ENCODE measurements at places on chromosomes 11 and 22.
A peak's percentile ranks its signal among the peaks of the same experiment; 100 is the strongest.

DNA sequence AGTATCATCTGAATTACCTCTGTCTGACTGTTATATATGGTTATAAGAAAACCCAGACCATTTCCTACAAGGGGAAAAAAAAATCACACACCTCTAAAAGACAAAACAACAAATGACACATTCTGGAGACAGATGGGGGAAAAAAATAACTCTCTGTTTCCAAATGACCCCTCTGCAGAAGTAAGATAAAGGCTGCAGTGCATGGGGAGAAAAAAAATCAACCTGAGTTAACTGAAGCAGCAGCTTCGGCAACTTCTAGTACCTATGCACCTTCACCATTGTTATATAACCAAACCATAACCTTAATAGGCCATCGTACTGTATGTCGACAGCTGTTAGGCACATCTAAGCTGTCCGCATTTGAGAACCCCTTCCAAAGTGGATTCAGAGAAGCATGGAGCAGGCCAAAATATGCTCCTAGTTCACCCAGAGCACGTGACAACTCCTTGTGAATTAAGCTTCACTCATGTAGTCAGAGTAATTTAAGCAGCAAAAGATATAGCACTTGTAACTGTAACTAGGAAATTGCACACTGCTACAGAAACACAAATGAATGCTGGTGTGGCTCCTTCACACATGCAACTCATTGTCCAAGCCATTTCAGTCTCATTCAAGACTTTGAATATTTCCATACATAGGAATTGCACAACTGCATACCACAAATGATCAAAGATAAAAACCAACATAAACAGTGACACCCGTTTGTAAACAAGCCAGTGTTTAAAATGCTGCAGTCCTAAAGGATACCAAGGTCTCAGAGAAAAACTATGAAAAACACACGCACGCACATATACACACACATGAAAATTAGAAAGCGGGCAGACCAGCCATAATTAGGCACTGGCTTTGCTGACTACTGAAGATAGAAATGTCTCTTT lies 2.7 kb downstream of the SIK3 start:
- no peak for DNase-seq

GRCh38 chr22:46802608-46803027 lies 40.2 kb downstream of the TBC1D22A start:
- DNase-seq, result no peak

DNA sequence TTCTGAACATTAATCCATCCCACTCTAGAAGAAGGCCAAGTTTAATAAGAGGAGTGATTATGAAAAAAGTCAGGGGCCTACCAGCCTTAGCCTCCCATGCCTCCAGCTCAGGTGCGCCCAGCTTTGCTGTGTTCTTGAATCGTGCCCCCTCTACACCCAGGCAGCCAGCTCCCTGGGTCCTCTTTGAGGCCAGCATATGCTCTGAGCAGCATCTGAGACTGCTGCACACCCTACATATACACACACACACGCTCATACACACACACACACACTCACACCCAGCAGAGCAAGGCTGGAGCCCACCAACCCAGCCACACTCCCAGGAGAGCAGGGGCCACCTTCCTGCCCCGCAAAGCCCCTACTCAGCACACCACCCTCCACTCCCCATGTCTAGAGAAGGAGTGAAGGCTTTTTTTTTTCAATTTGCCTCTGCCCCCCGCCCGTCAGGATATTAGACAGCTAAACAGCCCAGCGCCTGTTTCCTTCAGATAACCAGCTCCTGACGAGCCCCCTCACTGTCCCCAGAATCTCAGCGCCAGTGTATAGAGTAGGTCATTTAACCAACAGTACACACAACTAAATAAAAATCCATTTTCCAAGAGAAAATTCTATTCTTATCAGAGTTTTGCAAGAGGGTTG lies 121.6 kb downstream of the BUD13 start:
- no peak for DNase-seq

DNA sequence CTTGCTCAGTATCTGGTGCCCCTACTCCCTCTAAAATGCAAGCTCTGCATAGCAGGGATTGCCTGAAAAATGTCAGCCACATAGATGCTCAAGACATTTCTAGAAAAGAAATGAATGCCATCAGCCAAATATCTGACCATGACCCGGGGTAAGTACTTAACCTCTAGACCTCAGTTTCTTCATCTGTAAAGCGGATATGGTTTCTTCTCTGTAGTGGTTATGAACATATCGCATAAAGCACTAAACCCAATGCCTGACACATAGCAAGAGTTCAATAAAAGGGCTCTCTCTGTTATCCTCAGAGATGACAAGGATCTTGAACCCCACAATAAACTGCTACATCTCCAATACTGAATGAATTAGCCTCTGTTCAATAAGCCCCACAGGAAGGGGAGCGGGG lies 122.6 kb downstream of the ABTB2 start:
- no peak for DNase-seq

DNA sequence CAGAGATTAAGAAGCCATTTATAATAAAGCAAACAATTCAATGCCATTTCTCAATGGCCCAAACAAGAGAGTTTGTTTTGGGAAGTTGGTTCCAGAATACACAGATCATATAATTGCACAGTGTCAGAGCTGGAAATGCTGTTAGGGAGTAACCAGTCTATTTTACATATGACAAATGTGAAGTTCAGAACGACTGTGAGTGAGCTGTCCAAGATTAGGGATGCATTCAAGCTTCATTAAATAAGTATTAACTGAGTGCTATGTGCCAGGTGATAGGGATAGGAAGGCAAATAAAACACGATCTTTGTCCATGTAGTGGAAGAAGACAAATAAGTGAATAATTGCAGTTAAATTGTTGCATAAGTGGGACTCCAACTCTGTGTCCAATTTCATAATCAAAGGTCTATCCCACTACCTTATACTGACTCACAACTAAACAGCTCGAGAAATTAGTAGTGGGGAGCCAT lies 33.1 kb upstream of the PICALM start:
- DNase-seq, result peak; percentile 38

DNA sequence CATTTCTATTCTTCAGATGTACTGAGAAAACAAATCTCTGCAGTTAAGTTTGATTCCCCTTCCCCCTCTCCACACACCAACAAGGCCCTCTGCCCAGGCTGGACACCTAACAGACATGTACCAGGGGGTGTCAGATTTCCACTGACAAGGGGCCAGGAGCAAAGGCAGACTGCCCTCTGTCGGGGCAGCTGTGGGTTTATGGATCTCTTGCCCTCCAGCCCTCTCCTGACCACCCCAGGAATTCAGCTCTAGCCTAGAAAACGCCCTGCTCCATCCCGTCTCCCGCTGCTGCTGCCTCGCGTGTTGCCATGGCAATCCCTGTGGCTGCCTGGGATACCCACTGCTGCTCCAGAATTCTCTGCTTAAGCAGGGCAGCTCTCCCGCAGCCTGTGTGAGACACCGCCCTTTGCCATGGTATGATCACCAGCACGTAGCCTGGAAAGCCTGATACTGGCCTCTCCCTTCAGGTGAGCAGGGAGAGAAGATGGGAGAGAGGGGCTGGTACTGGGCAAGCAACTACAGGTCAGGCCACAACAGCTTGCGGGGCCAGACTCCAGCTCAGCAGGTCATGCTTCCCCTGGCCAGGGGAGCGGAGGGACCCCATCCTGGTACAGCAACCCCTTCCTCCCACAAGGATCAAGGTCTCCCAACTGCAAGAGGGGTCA lies 41.6 kb downstream of the BUD13 start:
- DNase-seq, result no peak

GRCh38 chr11:134152696-134153095 lies 71.1 kb downstream of the NCAPD3 start:
- no peak for DNase-seq

DNA sequence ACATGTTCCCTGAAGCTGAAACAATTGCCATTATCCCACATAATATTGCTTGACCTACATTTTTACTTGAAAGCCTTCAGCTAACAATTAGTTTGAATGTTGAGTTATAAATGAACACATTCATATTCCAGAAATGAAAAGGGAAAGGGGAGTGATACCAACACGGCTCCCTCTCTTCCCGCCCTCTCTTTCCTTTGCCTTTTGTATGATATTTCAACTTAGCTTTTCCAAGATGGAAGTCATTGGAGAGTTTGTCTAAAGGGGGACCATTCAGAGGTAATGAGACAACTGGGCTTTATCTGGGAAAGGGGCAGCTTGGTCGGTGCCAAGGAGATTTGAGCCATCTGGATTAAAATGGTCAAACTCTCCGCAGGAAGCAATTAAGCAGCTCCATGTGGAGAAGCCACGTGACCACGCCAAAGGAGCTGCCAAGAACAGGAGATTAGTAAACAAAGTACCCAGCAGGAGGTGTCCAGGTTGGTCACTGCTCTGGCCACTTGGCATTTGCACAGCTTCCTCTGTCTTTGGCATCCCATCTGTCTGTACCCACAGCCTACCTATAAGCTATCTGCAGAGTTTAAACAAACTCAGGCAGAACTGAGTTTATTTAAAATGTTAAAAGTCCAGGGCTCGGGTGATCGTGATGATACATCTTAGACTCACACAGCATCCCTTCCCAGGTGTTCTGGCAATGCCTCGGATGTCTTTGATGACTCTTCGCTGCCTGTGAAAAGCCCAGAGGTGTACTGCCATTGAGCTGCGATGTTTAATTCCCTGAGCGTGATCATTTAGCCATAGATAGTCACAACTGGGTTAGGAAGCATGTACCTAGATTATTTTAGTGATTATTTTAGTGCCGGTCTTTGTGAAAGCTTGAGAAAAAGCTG lies 735.9 kb downstream of the NTM start:
- DNase-seq, result no peak

DNA sequence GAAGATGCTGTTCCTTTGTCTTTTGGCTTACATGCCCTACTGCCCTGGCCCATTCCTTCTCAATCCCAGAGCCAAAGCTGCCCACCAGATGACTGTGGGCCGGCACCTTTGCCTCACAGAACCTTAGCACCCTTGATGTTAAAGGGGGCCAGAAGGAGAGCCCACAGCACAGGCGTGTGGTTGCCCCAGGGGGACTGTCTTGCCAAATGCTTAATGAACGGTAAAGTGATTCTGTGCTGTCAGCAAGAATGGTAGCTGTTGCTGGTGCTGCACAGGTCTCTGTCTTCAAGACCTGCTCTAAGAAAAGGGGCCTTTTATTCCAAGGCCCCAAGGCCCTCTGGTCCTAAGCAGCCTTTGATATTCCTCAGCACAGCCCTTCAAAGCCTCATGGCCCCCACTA lies 113.3 kb downstream of the MORC2 start:
- no peak for DNase-seq

GRCh38 chr11:72432347-72433287 lies 1.7 kb downstream of the CLPB start:
- no peak for DNase-seq

GRCh38 chr11:75470476-75471080 lies 37.6 kb upstream of the KLHL35 start:
- DNase-seq, result no peak

DNA sequence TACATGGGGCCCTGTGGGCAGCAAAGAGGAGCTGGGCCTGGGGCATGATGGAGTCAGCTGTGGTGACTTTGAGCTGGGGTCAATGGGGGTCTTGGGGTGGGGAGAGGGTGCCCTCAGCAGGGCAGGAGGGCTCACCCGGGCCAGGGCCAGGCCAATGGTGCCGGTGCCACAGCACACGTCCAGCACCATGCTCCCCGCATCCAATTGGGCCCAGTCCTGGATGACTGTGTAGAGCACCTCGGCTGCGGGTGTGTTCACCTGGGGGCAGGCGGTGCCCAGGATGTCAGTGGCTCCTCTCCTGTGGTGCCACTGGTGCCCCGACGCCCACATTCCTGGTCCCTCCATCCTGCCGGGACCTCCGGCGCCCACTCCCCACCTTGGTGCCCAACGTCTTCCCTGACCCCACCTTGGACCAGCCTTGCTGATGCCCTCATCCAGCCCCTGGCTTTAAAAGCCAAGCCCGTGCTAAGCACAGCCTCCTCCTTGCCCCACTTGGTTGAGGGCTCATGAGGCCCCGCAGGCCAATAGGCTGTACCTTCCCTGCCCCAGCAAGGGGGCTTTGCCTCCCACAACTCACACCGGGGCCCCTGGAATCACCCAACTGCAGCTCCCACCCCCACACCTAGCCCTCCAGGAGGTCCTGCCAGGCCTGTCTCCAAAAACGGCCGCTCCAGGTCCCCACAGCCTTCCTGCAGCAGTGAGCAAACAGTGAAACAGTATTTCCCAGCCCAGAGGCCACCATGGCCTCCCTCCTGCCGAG lies 2.2 kb upstream of the RANBP1 start:
- DNase-seq, result no peak

DNA sequence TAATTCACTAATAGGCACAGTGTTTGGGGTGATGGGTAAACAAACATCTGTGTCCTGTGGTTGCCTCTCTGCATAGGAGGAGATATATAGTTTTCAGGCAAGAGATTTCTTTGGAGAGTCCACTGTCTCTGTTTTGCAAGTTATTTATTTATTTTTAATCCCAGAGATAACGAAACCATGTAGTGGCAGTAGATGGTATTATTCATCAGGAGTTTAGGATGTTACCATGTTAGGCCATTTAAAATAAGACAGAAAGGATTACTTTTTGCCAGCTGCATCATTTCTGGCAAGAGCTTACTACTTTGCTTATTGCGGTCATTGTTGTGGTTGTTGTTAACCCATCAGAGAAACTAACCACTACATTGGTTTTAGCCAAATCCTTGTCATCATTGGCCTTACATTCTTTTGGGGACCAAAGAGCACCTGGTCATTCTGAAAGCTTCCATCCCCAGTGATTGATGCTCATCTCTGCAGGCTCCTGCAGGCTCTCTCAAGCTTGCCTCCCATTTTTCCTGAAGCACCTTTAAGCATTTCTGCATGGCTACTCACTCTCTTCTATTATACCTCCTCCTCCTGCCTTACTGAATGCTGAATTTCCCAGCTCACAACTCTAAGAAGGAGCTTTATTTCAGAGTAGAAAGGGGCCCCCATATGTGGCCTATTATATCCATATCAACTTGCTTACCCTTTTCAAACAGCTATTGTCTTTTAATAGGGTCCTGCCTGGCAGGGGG lies 84.4 kb downstream of the CSTPP1 start:
- no peak for DNase-seq

DNA sequence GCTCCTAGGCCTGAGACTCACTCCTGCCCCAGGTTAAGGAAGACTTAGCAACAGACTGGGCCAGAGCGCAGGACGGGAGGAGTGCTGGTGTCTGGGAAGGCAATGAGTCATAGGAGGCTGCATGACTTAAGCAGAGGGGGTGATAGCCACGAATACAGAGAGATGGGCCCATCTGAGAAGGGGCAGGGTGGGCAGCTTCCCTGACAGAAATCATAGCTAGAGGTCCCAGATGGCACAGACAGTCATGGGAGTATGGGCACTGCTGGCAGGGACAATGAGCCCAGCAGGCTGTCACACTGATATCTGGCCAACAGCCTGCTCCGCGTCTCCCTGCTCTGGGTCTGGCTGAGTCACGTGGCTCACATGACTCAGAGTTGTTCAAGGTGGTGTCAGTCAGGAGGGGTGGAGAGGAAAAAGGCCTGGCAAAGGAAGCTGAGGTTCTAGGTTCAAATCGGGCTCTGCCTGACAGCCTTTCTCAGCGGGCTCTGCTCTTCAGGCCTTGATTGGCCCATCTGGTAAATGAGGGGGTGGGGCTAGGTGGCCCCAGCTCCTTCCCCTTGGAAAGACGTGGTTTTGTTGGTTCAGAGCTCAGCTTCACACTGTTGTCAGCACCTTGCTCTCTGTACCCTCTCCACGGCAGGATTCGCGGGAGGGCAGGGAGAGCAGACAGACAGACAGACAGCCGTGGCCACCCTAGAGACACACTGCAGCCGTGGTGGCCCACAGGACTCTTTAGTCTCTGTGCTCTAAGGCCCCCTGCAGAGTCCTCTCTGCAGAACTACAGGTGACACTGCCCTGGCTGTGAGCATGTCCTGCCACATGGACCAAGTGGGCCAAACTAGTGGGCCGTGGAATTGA lies 47.8 kb downstream of the DBX1 start:
- peak; percentile 87 for DNase-seq
